ENCODE measurements at places on chromosomes 5 and 9.

- no peak for DNase-seq
Observed at GRCh38 chr9:106731910-106732309, 131.1 kb upstream of the ZNF462 start.

DNA sequence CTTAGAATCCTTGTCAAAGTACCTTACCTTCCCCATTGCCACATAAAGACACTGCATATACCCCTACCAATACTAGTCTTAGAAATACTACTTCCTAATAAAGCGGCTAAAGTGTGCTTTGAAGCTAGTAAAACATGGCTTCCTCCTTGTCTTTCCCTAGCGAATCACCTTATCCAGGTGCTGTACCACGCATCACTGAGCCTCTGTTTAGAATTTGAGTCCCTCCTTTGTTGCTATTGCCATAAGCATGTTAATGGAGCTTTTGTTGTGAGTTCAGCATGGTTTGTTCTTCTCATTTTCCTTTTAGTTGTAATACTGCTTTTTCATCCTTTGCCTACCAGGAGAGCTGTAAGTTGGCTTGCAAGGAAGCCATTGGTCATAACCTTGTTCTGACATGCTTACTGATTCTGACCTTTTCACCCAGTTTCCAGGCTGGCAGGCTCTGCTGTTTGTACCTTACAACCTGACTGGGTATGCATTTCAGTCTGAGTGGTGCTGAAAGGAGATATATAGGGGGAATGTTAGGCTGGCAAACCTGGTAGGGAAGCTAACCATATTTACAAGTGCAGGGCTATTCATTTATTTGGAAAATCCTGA is 49.8 kb downstream of the LMNB1 start:
- DNase-seq, result no peak

GRCh38 chr9:133759946-133760345 is 21.8 kb upstream of the SARDH start:
- DNase-seq, result no peak

GRCh38 chr5:149754172-149754880 is 24.2 kb downstream of the PPARGC1B start:
- no peak for DNase-seq

- DNase-seq, result no peak
Observed at GRCh38 chr5:1555011-1555807, 31.4 kb upstream of the LPCAT1 start.

- DNase-seq, result no peak
Observed at GRCh38 chr9:18745710-18746109, 271.8 kb downstream of the ADAMTSL1 start.

DNA sequence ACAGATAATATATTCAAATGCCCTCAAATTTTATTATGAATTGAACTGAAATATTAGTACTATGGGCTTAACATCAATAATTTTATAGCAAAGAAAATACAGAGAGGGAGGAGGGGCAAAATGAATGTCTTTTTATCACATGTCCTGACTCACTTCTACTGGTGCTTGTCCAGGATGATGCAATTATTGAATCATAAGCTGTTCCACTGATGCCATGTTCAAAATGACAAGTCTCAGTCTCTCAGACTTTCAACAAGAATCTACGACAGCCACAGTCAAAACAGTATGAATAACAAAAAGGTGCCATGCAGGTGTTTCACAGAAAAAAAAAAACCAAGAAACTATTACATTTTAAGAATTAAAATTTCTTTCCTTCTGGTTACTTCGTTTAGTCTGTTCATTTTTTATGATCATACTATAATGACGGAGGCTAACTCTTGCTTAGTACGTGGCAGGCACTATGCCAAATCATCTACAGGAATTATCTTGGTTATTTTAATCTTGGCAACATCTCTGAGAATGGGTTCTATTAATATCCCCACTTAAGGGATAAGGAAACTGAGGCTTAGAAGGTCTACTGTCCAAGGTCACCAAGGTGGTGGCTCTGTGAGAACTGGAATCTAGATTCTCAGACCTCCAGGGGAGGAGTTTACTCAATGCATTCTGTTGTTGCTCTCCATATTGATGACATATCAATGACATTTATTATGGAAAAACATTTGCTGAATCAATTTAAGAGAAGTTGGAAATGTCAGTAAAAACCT is 61.5 kb downstream of the NR3C1 start:
- no peak for DNase-seq

DNA sequence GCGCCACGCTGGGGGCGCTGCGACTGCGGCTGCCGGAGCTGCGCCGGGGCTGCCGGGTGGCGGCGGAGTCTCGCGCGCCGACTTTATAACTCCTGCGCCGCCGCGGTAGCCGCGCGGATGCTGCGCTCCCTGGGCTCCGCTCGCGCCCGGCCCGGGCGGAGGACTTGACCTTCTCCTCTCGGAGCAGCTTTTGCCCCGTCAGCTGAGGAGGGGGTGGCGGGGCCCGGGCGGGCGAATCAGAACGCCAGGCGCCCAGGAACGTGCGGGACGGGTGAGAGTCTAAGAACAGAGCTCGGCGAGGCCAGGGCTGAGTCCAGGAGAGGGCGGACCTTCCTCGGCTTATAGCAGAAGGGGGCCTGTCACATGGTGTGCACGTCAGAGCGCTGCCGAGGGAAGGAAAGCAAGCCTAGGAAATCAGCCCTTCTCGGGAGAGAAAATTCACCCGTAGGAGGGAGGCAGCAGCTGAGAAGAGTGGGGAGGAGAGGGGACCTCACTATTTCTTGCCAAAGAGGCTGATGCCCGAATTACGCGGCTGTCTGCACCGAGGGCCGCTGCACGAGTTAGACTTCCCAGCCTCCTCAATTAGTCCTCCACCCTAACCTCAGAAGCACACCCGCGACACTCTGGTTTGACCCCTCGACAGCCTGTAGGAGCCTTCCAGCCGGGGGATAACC is at the start of gene FOXD1:
TSS of gene FOXD1 (minus strand) at position 315 of the 674 bp plus-strand sequence. CDS start 415 bp downstream, outside the sequence.
- peak; percentile 86 for DNase-seq

DNA sequence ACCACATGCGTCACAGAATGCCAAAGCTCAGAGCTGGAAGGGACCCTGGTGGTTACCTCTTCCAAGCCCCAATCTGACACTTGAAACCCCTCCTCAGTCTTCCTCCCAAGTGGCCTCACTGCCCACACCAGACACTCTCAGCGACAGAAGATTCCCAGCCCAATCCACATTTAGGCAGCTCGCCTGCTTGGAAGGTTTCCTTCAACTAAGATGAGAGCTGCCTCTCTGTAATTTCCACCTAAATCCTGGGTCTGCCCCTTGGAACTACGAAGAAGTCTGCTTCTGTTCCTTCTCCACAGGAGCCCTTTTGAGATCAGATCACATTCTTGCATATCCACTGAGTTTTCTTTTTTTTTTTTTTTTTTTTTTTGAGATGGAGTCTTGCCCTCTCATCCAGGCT is 83.7 kb downstream of the PAX5 start:
- no peak for DNase-seq

DNA sequence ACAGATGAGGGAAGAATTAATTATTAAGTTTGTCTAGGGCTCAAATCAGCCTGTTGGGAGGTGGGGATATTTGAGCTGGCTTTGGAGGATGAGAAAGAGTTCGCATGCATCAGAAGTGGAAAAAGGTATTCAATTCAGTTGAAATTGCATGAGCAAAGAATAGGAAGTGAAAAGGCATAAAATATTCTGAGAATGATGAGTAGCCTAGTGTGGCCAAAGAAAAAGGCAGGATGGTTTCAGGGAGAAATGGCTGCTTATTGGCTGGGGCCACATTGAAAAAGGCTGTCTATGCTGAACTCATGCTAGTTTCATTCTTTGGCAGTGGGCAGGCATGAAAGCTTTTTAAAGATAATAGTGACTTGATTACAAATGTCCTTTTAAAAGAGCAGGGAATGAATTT is 235.4 kb upstream of the RIOK2 start:
- DNase-seq, result no peak

GRCh38 chr5:141889282-141889871 is 11.2 kb upstream of the PCDH1 start:
- DNase-seq, result no peak

GRCh38 chr5:167743695-167744464 is 547.6 kb upstream of the WWC1 start:
- no peak for DNase-seq

DNA sequence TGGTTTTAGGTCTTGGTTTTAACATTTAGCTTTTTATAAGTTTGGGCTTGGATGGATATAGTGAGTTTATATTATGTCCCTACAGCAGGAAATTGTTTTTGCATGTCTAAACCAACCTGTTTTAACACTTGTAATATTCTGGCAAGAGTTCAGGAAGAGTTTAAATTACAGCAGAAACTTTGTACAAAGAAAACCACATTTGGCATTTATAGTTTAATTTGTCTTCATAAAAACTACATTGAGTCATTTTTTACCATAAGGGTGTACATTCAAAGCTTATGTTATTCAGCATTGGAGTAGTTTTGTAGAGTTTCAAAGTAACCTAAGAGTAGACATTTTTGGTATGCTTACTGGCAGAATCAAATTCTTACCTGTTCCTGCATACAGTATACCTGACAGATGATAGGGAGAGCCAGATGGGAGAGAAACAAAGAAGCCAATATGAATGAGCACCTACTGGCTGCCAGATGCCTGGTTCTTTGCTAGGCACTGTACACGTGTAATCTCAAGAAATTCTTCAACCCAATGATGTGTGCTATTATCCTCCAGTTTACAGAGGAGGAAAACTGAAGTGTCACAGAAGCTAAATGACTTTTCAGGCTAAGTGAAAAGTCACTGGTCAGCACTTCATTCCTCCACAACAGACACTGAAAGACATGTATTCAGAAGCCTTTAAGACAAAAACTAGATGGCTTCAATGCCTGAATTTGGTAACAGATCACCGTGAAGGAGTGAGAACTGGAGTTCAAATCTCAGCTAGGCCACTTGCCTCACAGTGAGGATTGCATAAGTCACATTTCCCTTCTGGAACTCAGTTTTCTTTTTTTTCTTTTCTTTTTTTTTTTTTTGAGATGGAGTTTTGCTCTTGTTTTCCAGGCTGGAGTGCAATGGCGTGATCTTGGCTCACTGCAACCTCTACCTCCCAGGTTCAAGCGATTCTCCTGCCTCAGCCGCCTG is 25.9 kb upstream of the ECM2 start:
- no peak for DNase-seq

GRCh38 chr5:94524841-94525697 is 93.3 kb downstream of the KIAA0825 start:
- no peak for DNase-seq

GRCh38 chr5:117649821-117650220 is 1075.2 kb upstream of the SEMA6A start:
- DNase-seq, result no peak

DNA sequence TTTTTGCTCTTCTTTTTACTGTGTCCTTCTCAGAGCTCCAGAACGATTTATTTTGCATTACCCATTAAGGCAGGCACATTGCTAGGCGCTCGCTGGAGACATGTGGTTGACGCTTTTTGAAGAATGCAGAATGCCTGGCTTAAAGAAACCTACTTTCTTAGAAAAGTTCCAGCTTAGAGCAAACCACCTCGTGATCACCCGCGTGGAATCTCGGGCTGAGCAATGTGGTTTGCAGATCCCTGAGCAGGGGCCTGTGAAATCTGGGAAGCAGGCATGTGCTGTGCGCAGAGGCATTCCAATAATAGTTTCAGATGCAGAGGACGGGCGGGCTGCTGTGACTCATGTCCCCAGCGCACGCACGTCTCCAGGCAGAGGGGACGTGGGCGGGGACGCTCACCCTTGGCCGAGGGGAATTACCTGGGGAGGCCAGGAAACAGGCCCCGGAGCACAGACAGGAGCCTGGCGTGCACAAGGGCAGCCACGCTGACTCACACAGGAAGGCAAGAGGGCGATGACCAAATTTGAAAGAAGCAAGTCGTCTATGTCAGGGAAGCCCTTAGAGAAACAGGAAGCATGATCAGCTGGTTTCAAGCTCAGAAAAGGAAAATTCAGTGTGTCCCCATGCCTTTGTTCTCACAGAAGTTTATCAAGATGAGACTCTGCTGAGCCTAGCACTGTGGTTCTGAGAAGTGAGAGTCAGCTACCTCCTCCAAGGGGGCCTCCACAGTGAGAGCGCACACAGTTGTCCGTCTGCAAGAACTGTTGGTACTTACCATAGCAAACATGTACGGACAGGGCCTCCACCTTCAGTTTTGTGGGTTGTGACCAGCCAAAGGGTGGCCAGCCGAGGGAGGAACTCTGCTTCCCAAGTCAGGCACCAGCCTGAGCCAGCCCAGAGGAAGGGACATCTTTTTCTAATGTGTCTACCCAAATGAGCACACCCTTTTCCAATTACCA is 218.6 kb downstream of the PIK3R1 start:
- DNase-seq, result peak; percentile 54

DNA sequence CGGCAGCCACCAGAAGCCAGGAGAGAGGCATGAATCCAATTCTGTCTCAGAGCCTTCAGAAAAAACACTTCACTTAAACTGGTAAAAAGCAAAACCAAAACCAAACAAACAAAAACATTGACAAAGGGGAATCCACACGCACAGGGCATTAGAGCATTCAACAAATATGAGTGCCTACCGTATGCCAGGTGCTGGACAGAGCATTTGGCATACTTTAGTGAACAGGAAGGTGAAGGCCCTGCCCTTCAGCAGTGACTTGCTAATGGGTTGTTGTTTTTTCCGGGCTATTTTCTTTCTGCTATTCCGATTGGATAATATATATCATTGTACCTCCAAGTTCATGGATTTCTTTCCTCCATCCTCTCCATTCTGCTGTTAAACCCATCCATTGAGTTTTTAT is 71.7 kb upstream of the RUFY1 start:
- DNase-seq, result no peak

DNA sequence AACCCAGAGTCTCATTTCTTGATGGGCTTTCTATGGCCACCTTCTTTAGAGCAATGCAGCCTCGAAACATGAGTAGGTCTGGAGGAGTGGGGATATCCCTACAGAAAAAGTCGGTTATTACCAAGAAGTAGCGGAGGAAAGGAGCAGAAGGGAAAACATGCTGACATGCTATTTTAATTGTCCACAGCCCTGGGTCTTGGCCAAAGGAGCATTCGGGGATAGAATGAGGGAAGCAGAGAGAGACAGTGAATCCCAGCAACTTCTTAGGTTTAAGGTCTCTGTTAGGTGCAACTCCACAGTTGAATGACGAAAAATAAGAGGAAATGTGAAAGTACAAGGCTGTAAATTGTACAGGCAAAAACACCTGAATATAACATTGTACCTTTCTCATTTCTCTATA is 506.7 kb upstream of the CDH18 start:
- DNase-seq, result no peak

DNA sequence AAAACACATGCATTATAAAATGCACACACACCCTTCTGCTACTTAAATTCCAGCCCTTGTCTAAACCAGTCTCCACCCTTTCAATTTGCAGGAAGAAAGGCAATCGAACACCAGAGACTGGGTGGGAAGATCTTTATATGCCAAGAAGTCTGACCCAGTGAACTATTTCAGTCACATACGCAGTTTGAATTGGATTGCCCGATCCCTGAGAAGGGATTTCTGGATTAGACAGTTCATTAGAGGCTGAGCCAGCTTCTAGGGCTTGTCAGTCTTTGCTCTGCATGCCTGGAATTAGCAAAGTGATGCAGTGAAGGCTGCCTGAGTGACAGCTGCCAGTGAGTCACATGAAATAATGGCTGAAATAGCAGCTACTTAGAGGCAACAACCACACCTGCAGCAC is 159.9 kb downstream of the PPP2R2B start:
- DNase-seq, result no peak

Data from tibial nerve (tissue), 4 donors.